ENCODE measurements at places on chromosomes 5 and 9.

- H3K4me1 ChIP-seq, result no peaks in the 10 kb centered on the region
- no peaks in the 10 kb centered on the region for H3K36me3 ChIP-seq
- no peak overlapping the region for H3K4me3 ChIP-seq
- DNase-seq, result no peak
- no peak overlapping the region for H3K27ac ChIP-seq
Measured at GRCh38 chr9:135108831-135109510, 21.5 kb downstream of the OLFM1 start.

DNA sequence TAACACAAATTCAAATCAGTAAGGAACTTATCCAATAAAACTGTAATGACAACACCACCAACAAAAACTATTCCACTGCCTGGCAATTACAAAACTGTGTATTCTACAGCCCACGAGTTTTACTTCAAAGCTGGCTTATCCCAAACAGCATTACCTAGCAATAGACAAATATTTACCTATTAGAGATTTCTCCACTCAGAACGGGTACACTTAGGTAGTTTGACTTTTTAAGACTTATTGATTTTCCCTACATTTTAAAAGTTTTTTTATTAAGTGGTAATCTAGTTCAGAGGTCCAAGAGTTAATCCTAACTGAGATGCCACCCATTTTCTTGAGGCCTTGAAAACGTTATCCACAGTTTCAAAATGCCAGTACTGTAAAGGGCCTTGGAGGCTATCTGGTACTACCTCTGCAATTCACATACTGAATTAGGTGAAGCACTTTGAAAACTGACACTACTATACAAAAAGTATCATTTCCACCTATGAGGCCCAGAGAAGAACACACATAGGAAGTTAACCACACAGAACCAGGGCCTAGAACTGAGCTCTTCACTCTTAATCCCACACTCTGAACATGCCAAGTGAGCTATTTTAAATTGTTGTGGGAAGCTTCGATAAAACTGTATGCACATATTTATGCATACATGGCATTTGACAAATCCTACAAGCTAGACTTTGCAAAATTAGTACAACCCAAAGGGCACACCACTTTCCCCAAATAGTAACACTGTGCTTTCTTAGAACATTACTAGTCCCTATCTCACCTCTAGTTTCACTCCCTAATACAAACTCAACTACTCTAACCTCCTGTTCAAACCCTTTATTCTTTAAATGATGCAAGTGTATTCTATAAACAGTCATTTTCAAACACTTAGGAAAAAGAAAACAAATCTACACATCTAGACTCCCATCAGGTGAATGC, 2.1 kb downstream of the NADK2 start:
- DNase-seq, result no peak

GRCh38 chr5:18113721-18114120, 479.5 kb downstream of the TAF11L14 start:
- DNase-seq, result no peak
- H3K27me3 ChIP-seq, result no peaks in the 10 kb centered on the region
- no peaks in the 10 kb centered on the region for H3K36me3 ChIP-seq
- no peak overlapping the region for H3K4me3 ChIP-seq
- no peaks in the 10 kb centered on the region for H3K4me1 ChIP-seq

- no peaks in the 10 kb centered on the region for H3K4me1 ChIP-seq
- no peak overlapping the region for H3K27ac ChIP-seq
- H3K36me3 ChIP-seq, result no peaks in the 10 kb centered on the region
- H3K4me3 ChIP-seq, result no peak overlapping the region
- H3K27me3 ChIP-seq, result no peaks in the 10 kb centered on the region
- no peak for DNase-seq
Measured at GRCh38 chr5:10913841-10914240, 152.8 kb upstream of the DAP start.

DNA sequence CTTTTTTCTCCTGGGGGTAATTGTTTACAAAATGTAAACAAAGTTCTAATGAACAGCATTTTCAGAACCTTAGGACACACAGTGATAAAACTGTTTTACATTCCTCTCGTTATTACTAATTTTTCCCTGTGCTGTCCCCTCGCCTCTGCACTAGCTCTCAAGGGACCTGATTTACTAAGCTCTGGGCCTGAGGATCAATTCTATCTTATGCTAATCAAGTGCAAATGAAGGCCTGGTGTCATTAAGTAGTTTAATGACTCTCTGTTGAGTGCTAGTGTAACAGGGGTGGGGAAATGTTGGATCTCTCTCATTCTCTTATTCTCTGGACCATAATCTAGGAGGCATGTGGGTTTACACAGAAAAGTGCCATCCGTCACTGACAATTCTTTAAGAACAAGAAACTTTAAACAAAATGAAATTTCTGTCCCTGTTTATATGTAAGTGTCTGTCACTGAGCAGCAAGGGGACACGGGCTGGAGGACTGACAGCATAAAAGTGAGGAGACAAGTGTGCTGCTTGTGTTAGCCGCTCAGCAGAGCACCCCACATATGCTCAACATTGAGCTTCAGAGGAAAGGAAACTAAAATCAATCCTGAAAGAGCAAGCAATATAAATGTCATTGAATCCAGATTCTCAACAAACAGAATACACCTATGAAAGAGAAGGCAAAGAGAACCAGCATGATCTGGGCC, 115.4 kb downstream of the WDR41 start:
- no peaks in the 10 kb centered on the region for H3K36me3 ChIP-seq
- no peaks in the 10 kb centered on the region for H3K27me3 ChIP-seq
- H3K27ac ChIP-seq, result no peak overlapping the region
- H3K4me3 ChIP-seq, result no peak overlapping the region
- peaks cover 12% of the 10 kb centered on the region for H3K4me1 ChIP-seq
- no peak for DNase-seq

DNA sequence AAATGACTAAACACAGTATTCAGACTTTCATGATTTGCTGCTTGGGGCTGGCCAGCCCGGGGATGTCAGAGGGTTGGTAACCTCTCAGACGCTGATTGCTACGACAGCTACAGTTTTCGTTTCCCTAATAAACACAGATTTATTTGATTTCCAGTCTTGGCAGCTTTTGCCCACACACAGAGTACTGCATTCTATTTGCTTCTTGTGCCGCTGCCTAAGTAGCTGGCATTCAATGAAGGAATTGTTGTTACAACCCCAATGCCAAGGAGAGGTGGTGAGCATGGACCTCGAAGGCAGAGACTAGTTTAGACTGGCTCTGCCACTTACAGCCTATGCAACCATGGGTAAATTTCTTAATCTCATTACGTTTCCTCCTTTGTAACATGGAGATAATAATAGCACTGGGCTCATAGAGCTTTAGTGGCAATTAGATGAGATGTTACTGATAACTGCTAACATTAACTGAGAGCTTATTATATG, 247.1 kb upstream of the PANK3 start:
- no peak overlapping the region for H3K4me3 ChIP-seq
- H3K27me3 ChIP-seq, result peaks cover 2% of the 10 kb centered on the region
- peaks cover 9% of the 10 kb centered on the region for H3K4me1 ChIP-seq
- H3K27ac ChIP-seq, result no peak overlapping the region
- no peaks in the 10 kb centered on the region for H3K36me3 ChIP-seq
- DNase-seq, result no peak

DNA sequence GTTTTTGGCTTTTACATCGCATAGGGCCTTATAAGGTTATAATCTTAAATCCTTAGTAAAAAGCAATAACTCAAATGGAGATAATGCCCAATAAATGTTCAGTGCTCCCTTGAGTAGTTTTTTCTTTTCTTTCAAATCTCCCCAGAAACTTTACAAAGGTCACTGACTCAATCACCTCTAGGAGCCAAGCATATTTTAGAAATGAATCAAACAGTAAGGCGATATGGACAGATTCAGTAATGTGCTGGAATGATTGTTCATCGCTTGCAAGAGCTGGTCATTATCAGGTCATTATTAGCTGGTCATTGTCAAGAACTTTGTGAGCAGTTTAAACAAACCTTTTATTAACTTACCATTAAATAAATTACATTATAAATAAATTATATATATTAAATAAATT, 130.4 kb upstream of the SLIT3 start:
- H3K27ac ChIP-seq, result no peak overlapping the region
- DNase-seq, result no peak
- no peak overlapping the region for H3K4me3 ChIP-seq
- H3K36me3 ChIP-seq, result no peaks in the 10 kb centered on the region

- no peak overlapping the region for H3K4me3 ChIP-seq
- H3K36me3 ChIP-seq, result no peaks in the 10 kb centered on the region
- H3K4me1 ChIP-seq, result no peaks in the 10 kb centered on the region
- no peak overlapping the region for H3K27ac ChIP-seq
Measured at GRCh38 chr9:3578786-3579185, 53.0 kb upstream of the RFX3 start.

DNA sequence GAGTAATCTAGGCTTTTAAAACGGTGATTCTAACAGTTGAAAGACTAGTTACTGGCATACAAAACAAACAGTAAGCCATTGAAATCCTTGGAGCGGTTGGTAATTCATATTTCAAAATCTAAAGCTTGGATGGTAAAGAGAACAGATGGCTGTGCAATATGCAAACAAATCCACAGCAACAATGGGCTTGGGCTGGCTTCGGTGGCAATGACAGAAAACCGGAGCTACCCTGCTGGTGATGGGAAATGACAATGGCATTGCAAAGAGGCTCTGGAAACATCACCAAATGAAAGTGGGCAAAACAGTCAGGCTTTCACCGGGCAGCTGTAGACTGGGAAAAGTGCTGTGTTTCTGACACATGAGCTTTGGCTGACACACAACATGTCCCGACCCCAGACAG, 42.2 kb downstream of the MED27 start:
- no peak overlapping the region for H3K4me3 ChIP-seq
- H3K36me3 ChIP-seq, result no peaks in the 10 kb centered on the region
- no peak for DNase-seq

- DNase-seq, result no peak
- no peaks in the 10 kb centered on the region for H3K36me3 ChIP-seq
- no peaks in the 10 kb centered on the region for H3K4me1 ChIP-seq
- no peaks in the 10 kb centered on the region for H3K27me3 ChIP-seq
- no peak overlapping the region for H3K4me3 ChIP-seq
- no peak overlapping the region for H3K27ac ChIP-seq
Measured at GRCh38 chr5:61907995-61908394, 398.0 kb upstream of the KIF2A start.

DNA sequence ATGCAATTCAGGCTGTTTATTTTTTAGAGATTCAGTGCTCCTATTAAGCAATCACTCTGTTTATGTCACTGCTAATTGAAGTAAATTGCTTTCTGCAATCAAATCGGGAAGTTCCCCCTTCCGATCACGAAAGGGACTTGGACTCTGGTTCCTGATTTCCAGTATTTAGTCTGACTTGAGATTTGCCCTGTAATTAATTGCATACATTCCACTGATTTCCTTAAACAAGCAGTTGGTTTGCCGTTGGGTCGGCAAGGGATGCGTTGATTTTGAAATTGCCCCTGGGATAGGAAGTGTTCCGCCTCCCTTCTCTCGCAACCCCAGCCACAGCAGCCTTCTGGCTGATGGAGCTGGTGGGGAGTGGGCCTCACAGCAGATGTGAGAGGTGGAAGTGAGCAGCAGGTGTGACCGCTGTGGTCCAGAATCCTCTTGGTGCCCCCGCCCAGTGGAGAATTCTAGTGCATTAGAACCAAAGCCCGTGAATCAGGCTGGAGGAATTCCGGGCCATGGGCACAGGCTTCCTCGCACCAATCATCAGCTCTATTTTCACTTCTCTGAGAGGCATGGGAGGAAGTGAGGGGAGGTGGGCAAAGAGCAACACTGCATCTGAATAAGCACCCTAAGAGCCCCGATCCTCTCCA, 102.5 kb downstream of the SPRY4 start:
- DNase-seq, result no peak
- peaks cover 14% of the 10 kb centered on the region for H3K4me1 ChIP-seq
- H3K27me3 ChIP-seq, result no peaks in the 10 kb centered on the region
- H3K4me3 ChIP-seq, result no peak overlapping the region
- H3K36me3 ChIP-seq, result no peaks in the 10 kb centered on the region

- no peak overlapping the region for H3K27ac ChIP-seq
- no peaks in the 10 kb centered on the region for H3K36me3 ChIP-seq
- no peaks in the 10 kb centered on the region for H3K27me3 ChIP-seq
- H3K4me3 ChIP-seq, result no peak overlapping the region
- DNase-seq, result no peak
Measured at GRCh38 chr9:107647611-107648010, 158.0 kb upstream of the KLF4 start.

GRCh38 chr5:83889971-83890745, 169.5 kb upstream of the HAPLN1 start:
- DNase-seq, result no peak
- no peaks in the 10 kb centered on the region for H3K27me3 ChIP-seq
- H3K4me1 ChIP-seq, result no peaks in the 10 kb centered on the region
- H3K27ac ChIP-seq, result no peak overlapping the region
- H3K4me3 ChIP-seq, result no peak overlapping the region
- H3K36me3 ChIP-seq, result no peaks in the 10 kb centered on the region

- H3K4me3 ChIP-seq, result no peak overlapping the region
- no peak for DNase-seq
- no peaks in the 10 kb centered on the region for H3K4me1 ChIP-seq
- no peaks in the 10 kb centered on the region for H3K27me3 ChIP-seq
- no peak overlapping the region for H3K27ac ChIP-seq
Measured at GRCh38 chr9:98911042-98911441, 32.7 kb upstream of the COL15A1 start.

GRCh38 chr9:92188969-92189781, 74.0 kb upstream of the SPTLC1 start:
- H3K27ac ChIP-seq, result no peak overlapping the region
- DNase-seq, result no peak
- H3K27me3 ChIP-seq, result no peaks in the 10 kb centered on the region
- no peaks in the 10 kb centered on the region for H3K36me3 ChIP-seq

- no peaks in the 10 kb centered on the region for H3K36me3 ChIP-seq
- H3K4me1 ChIP-seq, result no peaks in the 10 kb centered on the region
- no peaks in the 10 kb centered on the region for H3K27me3 ChIP-seq
- DNase-seq, result no peak
Measured at GRCh38 chr5:127960270-127960691, 123.3 kb upstream of the SLC12A2 start.

- no peak overlapping the region for H3K27ac ChIP-seq
- no peak for DNase-seq
- H3K36me3 ChIP-seq, result no peaks in the 10 kb centered on the region
- H3K4me3 ChIP-seq, result no peak overlapping the region
- no peaks in the 10 kb centered on the region for H3K27me3 ChIP-seq
Measured at GRCh38 chr5:135916638-135917263, 21.1 kb upstream of the IL9 start.

DNA sequence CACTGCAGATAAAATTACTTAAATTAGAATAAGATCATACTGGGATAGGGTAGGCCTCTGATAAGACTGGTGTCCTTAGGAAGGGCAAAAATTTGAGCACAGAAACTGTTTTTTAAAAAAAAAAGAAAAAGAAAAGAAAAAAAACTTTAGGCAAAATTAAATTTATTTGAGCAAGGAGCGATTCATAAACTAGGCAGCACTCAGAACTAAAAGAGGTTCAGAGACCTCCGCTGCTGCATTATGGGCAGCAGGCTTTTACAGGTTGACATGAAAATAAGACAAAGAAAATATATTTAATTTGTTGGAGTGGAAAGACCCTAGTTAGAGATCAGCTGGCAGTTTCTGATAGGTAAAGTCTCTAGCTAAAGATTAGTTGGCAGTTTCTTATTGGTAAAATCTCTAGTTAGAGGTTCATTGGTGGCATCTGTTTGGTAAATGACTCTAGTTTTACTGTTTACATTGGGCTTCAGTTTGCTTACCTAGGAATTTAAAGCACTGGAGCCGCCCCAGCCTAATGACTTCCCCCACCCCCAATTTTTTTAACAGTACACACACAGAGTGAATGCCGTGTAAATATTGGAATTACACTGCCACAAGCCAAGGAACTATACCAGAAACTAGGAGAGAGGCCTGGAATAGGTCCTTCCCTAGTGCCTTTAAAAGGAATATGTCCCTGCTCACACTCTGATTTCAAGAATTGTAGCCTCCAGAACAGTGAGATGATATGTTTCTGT, 4.5 kb upstream of the PLPP6 start:
- no peak overlapping the region for H3K27ac ChIP-seq
- no peaks in the 10 kb centered on the region for H3K4me1 ChIP-seq
- H3K36me3 ChIP-seq, result no peaks in the 10 kb centered on the region

Data from H1 (cell line).